Fibroblast of skin of abdomen (primary cell): ENCODE measurements at places on chromosomes 16 and 17.

DNA sequence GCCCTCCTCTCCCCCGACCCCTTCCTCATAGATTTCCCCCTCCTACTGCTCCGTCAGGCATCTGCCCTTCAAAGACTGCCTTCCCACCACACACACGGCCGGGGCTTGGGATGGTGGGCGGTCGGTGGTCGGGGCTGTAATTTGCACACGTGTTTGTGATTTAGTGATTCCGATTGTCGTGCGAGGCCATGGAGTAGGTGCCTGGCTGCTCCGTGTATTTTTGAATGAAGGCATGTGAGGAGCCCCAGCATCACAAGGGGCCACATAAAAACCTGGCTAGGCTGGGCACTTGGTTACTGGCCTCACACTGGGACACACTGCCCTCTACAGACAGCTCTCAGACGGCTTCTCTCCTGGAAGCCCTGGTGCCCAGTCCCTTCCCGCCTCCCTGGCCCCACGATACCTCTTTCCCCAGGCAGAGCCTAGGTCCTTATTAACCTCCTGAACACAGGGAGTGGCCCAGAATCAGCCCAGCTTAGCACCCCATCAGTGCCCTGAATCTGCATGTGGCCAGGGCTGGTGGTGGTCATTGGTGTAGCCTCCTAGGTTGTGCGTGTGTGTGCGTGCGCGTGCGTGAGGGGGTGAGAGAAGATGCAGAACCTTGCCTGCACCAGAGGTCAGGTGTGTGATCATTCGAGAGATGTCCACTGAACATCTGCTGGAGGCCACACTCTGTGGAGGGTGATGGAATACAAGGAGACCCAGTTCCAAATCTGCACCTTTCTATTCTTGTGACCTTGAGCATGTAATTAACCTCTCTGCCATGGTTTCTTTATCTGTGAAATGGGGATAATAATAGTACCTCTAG lies 1.3 kb upstream of the SOCS1 start:
- DNase-seq = peak; percentile 81

GRCh38 chr16:82852388-82853008 lies 225.7 kb downstream of the CDH13 start:
- DNase-seq = no peak

- no peak for DNase-seq
Observed at GRCh38 chr16:69424935-69425784, 741 bp downstream of the CYB5B start.

GRCh38 chr17:1529863-1530262 lies 13.5 kb upstream of the INPP5K start:
- DNase-seq = no peak

DNA sequence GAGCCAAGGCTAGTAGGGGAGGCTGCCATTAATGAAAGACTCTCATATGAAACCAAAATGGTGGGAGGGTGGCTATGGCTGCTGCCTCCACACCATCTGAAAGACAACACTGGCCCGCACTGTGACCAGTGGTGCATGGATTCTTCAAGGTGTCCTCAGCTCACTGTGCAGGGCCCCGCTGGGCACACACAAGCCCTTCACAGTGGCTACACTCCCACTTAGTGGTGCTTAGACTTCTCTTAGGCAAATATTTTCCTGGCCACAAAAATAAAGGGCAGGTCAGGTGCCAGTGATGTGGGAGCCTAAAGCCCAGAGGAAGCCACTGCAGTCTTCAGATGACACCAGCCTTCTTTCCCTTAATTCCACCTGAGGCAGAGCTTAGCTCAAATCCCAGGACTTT lies 38.1 kb upstream of the IRX3 start:
- no peak for DNase-seq

- peak; percentile 12 for DNase-seq
Observed at GRCh38 chr17:65985571-65985970, 206.4 kb downstream of the CEP112 start.

GRCh38 chr17:784143-784542 lies 2.0 kb downstream of the MRM3 start:
- DNase-seq = no peak

DNA sequence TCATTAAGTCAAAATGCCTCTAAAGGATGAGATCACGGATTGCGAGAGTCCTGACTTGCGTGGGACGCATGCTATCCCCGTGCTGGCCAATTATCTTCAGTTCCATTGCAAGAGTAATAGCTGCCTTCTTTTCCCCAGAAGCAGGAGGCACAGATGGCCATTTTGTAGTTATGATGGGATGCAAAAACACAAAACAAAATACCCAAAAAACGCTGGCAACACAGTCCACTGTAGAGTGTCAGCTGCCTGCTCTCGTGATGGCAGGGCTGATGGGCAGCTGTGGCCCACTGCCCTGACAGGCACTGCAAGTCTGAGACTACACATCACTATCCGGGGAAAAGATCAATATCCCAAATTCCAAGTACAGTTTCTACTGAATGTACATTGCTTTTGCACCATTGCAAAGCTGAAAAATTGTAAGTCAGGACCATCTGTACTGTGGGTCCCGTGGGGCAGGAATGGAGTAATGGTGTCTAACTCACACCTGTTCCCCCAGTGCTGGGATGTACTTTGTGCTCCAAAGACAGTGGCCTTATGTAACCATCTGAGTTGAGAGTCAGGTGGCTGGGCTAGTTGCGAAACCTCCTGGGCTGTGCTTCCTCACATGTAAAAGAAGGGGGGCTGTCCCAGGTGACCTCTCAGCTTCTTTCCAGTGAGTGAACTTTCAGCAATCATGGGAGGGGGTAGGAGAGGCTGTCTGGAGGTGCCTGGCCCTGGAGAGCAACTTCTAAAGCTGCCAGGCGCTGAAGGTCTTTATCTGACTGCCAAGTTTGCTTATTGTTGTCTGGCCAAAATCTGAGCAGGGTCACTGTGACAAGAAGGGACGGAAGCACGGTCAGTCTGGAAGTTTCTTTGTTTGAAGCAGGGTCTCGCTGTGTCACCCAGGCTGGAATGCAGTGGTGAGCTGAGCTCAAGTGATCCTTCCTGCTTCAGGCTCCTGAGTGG lies 4.7 kb downstream of the SLC47A1 start:
- DNase-seq = no peak

- peak; percentile 61 for DNase-seq
Observed at GRCh38 chr16:19781226-19781625, 63.2 kb downstream of the IQCK start.

GRCh38 chr16:79768276-79768970 lies 167.9 kb upstream of the MAF start:
- no peak for DNase-seq

DNA sequence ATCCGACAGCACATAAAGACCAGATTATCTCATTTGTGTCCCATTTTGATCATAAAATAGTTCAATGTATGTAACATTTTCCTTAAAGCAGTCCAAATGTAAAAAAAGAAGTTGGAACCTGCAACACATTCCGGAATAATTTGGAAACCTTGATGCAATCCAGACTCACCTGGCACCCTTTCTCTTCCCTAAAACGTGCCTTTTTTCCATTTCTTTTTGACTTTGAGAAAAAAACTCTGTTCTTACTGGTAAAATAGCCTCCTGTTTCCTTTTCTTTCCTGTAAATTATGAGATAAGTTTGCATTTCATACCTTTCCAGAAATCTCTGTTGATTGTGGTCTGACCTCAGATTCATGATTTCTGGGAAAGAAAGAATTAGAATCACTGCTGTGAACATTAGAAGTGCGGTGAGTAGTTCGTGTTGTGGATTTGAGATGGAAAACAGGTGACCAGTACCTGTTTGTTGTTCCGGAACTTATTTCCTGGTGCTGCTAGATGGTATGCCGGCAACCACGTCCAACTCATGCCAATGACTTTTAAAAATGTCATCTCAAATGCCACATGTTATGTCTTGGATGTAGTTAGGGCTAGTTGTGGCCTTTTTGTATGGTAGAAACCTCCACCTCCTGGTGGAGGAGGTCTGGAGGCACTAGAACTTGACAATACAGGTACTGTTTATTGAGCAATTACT lies 108.1 kb downstream of the SOCS1 start:
- no peak for DNase-seq

- DNase-seq = peak; percentile 31
Observed at GRCh38 chr17:59804901-59805465, 87.8 kb downstream of the TUBD1 start.

DNA sequence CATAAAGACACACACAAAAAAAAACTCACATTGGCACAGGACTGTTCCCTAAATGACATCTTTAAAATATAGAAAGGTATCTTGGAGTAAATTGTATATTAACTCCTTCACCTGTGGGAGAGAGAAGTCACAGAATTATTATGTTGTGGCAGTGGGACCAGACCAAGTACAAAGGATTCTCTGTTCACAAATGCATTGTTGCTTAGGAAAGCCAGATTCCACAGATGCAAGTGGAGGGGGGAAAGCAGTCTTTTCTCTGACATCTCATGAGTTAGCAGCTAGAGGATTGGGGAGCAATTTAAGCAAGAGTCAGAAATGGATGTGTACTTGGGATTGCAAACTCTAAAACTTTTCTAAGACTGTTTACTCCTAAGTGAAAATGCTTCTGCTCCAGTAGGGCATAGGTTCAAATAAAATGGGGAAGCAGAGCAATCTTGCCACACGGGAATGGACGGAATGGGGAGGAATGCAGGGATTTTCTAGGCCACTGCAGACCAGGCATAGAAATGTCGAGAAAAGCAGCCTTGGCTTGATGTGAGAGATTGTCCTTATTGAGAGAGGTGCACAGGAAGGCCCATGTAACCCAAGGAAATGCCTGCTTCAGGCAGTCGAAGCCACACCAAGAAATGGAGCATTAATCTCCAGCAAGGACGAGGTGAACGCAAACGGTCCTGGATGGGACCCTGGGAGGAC lies 4.1 kb upstream of the PMP22 start:
- no peak for DNase-seq

DNA sequence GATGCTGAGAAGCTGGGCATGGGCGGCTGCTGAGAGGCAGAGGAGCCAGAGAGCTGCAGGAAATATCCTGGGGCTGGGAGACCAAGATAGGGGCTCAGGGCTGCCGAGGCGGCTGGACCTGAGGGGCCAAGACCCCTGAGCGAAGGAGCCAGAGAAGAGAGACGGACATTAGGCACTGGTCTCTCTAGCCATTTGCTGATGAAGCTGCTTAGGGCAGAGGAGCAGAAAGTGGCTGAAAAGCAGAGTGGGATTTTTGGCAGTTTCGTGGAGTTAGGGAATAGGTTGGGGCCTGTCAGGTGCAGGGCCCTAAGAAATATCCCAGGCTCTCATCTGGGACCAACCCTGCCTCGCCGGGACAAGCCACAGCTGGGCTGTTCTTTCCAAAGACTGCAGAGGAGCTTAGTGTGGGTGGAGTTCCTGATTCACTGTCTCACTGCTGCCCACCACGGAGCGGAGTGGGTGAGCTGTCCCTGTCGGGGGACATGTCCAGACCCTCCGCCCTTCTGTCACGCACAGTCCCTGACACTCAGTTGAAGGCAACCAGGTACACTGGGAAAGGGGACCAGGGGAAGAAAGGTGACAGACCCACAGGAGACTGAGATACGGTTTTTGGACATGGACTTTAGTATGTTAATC lies 11.3 kb upstream of the DNASE1 start:
- DNase-seq = no peak

DNA sequence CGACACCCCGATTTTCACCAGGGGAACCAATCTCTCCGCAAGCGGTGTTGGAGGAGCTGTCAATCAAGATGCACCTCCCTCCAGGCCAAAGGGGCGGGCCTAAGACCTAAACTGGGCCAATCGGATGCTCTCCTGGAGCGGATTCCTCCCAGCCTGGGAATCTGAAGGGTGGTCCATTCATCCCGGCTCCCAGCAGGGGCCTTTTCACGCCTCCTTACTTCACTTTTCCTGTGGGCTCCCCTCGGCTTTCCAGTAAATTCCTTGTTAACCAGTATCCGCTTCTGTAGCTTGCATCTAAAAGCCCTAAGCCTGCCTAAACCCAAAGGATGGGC lies 17.1 kb downstream of the C16orf74 start:
- peak; percentile 25 for DNase-seq

DNA sequence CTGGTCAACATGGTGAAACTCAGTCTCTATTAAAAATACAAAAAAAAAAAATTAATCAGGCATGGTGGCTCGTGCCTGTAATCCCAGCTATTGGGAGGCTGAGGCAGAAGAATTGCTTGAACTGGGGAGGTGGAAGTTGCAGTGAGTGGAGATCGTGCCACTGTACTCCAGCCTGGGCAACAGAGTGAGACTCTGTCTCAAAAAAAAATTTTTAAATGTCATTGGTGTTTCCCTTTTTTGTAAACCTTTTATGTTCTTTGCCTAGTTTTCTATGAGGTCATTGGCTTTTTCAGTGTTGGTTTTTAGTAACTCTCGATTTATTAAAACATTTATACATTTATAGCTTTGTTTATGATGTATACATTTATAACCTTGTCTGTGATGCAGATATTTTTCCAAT lies 18.2 kb downstream of the NLRC5 start:
- DNase-seq = no peak

DNA sequence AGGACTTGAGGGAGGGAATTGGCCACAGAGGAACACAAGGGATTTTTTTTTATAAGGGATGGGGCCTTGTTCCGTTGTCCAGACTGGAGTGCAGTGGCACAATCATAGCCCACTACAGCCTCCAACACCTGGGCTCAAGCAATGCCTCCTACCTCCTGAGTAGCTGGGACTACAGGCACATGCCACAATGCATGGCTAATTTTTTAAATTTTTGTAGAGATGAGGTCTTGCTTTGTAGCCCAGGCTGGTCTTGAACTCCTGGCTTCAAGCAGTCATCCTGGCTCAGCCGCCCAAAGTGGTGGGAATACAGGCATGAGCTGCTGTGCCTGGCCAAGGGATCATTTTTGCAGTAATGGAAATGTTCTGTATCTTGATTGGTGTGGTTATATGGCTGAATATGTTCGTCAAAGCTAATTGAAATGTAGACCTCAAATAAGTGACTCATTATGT lies 56.9 kb downstream of the VMP1 start:
- peak; percentile 91 for DNase-seq

DNA sequence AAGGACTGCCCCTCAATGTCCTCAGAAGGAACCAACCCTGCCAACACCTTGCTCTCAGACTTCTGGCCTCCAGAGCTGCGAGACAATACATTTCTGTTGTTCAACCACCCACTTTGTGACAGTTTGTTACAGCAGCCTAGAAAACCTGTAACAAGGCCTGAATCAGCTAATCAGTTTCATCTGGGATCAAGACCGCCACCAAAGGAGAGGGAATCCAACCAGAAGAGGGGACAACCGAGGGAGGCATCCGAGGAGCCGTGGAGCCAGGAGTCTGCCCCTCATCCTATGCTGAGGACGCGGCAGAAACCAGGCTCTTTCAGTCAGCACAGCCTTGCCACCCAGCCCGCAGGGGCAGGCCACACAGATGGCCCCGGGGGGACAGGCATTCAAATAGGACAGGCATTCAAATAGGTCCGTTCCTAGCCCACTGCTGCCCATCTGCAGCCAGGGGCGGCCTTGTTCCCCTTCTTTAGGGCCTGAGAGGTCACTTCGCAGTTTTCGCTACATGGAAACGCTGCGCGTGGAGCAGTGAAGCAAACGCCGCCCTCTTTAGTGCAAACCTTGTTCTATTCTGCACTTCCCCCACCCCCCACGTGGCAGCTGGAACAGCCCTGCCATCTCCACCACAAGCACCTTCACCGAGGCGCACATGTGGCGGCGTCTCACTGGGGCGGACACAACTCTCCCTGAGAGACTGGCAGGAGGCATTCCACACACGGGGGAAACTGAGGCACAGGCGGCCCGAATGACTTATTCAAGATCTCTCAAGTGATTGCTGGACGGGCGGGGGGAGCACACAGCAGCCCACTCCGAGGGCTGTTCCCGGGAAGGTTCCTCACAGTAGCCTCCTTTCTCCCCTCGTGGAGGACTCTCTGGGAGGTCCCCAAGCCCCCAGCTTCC lies 26.7 kb downstream of the FA2H start:
- DNase-seq = no peak

- DNase-seq = no peak
Observed at GRCh38 chr17:37389160-37389559, 13.4 kb downstream of the C17orf78 start.

- DNase-seq = no peak
Observed at GRCh38 chr17:9208381-9209105, 187.2 kb downstream of the NTN1 start.
